ENCODE measurements at places on chromosomes 16 and 17.

DNA sequence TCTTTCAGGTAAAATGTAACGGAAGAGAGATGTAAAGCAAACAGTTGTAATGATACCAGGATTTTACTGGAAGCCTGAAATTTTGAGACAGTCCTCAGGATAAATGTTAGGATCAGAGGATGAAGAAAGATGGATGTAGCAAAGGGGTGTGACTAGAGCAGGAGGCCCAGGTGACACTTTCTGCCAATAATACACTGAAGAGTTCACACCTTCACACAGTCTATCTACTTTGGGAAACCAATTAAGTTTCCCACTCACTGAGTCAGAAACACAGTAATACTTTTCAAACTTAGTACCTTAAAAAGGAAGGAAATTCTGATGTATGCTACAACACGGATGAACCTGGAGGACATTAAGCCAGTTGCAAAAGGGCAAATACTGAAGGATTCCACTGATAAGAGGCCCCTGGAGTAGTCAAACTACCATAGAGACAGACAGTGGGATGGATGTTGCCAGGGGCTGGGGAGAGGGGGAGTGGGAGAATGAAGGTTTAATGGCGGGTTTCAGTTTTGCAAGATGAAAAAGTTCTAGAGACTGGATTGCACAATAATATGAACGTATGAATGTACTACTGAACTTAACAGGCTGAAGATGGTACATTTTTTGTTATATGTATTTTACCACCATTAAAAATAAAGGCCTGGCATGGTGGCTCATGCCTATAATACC is 62.3 kb downstream of the CYTH1 start:
- no peak for DNase-seq

DNA sequence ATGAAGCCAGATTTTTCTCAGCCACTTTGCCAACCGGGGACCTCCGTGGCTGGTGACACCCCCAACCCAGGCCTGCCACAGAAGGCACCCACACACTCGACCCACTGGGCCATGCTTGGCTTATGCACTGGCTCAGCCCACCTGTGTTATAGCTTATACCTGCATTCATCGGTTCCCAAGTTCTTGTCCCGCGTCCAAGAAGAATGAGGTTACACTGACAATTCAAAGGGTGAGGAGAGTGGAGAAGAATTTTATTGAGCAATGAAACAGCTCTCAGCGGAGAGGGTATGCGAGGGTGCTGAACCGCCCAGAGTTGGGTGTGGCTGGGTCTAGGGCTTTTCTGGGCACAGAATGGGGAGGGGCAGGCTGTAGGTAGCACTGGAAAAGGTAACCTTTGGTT is 22.2 kb upstream of the CDH15 start:
- no peak for DNase-seq

GRCh38 chr16:9061358-9061813 is 30.1 kb upstream of the HAPSTR1 start:
- peak; percentile 12 for DNase-seq

DNA sequence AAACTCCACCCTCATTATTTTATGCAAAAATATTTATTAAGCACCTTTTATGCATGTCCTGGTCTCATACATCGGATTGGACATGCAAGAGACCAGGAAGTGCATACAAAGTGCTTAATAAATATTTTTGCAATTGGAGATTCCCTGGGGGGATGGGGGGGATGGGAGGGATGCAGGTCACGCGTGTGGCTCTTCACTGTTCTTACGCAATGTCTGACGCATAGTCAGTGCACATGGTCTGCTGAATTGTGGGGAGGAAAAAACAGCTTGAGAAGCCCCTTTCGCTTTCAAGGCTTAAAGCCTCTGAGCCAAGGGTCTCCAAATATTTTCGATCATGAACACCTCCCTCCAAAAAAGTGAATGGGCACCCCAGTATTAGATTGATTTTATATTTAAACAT is 96.7 kb upstream of the XYLT1 start:
- no peak for DNase-seq

- DNase-seq, result peak; percentile 91
Measured at GRCh38 chr17:42744283-42744805, 496 bp downstream of the EZH1 start.
